ENCODE measurements at places on chromosomes 1 and 21. TPM values are rescaled to one million over a fixed set of nuclear protein-coding genes. Genes with fewer than 3 reads are reported as not detected.

DNA sequence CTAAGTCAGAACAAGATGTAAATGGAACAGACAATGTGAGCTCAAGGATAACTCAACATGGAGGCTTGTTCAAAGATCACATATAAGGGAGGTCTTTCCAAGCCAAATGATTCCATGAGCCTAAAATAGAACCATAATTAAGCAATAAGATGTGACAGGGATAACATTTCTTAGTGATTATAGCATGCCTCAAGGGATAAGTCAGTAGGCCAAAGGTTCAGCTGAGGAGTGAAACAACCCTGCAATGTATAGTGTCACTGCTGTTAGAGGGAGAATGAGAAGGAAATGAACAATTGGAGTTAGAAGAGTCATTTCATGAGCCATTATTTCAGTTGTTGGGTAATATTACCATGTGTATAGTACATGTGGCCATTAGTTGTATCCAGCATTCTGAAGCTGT is 25.0 kb downstream of the GORAB start:
- peak; percentile 78 for DNase-seq

DNA sequence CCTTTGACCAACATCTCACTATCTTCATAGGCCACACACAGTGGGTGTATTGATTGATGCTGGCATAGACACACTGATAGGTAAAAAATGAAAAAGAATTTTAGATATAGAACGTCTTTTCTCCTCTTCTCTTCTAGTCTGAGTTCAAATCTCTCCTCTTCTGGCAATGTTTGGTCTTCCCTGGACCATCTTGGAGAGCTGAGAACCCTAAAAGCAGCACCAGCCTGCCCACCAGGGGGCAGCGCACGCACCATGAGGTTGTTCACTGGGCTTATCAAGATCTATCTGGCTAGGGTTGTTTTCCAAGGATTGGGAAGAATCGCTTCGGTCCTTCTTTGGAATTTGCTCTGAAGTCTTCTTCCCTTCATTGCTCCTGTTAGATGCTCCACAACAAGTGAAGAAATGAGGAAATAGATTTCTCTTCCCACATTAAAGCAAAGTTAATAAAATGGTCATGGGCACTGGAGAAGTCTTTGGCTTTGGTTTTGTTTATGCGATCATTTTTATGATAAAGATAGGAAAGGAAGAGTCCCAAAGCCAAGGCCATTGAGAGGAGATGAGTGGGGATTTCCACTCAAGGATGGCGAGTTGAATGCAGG is 104.0 kb upstream of the OLIG2 start:
- peak; percentile 10 for DNase-seq

DNA sequence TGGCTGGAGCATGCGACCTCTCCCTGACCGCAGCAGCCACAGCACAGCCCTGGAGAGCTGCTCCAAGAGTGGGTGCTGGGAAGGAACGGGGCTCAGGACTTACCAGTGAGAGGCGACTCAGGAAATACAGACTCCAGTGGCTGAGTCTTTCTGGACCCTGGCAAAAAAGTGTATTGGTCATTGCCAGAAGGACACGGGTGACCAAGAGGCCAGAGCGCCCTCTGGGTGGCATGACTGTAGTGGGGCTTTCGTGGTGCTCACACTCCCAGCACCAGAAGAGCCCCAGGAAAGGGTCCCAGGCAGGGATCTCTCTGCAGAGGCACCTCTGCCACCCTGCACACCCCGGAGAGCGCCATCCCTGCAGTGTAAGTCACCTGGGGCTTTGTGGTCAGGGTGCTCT is 8.9 kb upstream of the PRDM16 start:
- DNase-seq, result no peak

- no peak for DNase-seq
These were observed 2.2 kb downstream of the MTARC1 start for GRCh38 chr1:220788900-220789299.

DNA sequence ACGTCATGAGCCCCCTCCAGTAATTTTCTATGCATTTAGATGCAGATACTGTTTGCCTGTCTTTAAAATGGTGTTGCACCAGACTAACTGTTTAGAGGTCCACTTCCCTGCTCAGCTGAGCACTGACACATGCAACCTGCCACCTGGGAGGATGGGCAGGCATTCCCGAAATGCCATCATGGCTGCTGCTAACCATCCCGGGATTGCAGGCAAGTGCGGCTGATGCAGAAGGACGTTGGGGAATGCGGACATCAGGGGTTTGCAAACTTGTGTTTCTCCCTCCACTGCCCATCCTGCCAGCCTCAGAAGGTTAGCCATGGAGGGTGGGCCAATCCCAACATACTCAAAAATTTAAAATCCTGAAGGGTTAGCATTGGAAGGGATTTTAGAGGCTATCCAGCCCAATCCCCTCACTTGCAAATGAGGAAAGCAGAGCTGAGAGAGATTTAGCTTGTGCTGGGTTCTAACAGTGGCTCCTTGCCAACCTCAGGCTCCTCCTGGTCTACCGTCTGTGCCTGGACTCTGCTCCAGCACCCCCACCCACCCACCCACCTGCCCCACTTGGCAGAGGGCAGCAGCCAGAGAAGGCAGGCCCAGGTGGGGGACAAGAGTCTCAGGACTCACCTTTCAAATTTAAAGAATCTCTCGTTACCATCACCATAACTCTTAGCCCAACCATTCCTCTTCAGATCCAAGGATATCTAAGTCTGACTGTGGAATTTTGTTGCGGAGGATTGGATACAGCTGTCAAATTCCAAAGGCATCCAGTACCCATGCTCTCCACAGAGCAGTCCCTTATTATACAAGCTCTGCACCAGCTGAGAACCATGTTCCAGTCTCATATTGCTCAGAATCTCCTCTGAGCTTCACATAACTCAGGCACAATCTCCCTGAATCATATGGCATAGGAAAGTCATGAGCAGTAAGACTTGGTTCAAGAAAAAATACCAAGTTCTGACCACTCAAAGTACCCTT is 34.2 kb downstream of the HIVEP3 start:
- no peak for DNase-seq

DNA sequence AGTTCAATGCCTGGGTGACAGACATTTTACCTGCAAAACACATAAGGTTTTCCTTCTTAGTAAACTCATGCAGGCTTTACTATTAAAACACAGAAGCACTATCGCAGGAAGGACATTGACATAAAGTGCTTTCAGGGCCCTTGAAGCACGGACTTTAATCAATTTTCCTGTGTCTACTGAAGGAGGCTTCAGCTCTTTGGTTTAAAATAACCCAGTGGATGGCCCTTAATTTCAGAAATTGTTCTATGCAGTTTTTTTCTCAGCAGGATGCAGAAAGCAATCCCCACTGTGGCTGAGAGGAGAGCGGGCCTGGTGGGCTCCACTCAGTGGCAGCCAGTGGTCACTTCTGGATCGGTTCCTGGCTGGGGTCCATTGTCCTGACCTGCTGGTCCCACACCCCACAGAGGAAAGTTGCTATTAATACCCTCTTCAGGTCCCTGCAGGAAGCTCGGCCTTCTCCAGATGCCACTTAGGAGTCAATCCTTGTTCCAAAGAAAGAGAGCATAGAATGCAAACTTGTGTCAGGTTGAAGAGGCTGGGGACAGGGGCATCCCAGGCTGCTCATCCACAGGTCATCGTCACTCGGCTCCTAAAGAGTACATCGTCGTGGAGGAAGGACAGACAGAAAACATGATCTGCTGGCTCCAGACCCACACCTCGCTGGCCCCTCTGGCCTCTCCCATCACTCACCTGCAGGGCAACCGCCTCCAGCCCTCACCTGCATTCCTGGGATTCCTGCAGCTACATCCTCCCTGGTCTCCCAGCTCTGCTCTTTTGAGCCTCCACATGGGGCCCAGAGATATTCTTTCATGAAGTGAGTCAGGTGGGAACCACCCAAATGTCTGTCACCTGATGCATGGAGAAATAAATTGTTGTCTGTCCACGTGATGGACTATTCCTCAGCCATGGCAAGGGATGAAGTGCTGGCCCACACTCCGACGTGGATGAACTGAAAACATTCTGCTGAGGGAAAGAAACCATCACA is 153.1 kb downstream of the PSMG1 start:
- DNase-seq, result no peak

GRCh38 chr1:116911188-116911553 is 1.5 kb downstream of the PTGFRN start:
- DNase-seq, result no peak

DNA sequence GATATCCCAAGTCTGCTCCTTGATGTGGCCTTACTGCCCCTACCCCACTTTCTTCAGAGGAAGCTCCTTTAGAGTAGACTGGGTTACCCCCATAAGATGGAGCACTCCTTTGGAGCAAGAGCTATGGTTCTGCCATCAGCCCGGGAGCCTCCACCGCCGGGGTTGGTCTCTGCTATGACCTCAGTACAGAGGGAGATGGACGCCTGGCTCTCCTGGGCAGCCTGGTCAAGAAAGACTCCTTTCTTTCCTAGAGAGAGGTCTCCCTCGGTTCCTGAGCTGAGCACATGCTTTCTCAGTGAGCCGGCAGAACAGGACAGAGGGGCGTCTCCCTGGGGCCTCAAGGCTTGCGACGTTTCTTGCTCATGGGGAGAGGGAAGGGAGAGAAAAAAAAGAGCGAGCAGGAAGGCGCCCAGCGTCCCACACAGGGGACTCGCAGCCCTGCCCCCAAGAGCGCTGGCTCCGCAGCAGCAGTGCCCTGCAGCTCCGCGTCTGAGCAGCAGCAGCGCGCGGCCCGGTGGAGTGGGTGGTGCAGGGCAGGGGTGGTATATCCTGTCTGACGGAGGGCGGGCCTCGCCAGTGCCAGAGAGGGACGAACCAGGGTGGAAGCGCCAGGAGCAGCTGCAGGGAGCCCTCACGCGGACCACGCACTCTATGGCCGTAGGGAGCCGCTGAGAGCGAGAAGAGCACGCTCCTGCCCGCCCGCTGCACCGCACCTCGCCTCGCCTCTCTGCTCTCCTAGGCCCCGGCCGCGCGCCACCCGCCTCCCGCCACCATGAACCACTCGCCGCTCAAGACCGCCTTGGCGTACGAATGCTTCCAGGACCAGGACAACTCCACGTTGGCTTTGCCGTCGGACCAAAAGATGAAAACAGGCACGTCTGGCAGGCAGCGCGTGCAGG is at the start of gene PKP1:
Gene PKP1, plus strand, starts transcription at position 576 of the 899 bp plus-strand sequence. Its CDS starts 197 bp downstream, at position 773.
- peak; percentile 73 for DNase-seq

DNA sequence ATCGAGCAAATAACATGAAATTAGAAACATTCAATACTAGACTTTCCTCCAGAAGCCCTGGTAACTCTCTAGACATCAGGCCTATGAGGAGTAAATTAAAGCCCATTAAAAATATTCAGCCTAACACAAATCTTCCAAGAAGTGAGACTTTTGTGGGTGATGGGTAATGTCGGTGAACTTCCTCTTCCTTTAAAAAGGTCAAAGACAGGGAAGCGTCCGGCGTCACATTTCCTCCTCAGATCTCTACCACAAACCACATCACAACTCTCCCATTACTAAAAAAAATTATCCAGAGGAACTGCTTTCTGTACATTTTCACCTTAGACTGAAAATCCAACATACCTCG is 1.4 kb downstream of the EIF4G3 start:
- DNase-seq, result peak; percentile 75

PGBD5 gene
- total RNA-seq, result 3.8 TPM

HRNR gene
- not detected for total RNA-seq

Measured in GM23248 (cell line).